ENCODE measurements at places on chromosomes 2 and 18. TPM values are rescaled to one million over a fixed set of nuclear protein-coding genes. Genes with fewer than 3 reads are reported as not detected.

Gene STARD6
- not detected for total RNA-seq

Gene CIB4
- not detected for total RNA-seq

Gene GPR45
- not detected for total RNA-seq

Gene HOXD13
- total RNA-seq, result not detected

Gene IER3IP1
- total RNA-seq, result 9.7 TPM

Gene DNAH6
- total RNA-seq, result 0.07 TPM

Gene ABCG8
- total RNA-seq, result not detected

Gene CYP1B1
- 2.4 TPM for total RNA-seq

Gene PER2
- 7.1 TPM for total RNA-seq

DNA sequence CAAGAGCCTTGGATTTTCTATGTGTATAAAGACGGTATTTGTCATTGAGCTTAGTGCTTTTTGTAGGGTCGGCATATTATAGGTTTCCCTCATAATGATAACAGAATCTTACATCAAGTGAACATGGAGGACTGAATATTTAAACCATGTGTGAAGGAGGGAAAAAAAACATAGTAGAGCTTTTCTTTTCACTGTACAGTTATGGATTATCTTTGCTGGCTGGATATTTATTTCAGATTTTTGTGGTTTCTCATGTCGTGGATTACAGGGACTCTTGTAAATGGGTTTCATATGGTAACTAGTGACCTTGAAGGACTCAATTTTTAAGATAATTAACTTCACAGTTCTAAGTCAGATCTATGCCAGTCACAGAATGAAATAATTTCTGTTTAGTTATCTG, 330.2 kb upstream of the NRP2 start:
- DNase-seq, result no peak

GRCh38 chr2:207088276-207088675, 77.5 kb downstream of the KLF7 start:
- no peak for DNase-seq

DNA sequence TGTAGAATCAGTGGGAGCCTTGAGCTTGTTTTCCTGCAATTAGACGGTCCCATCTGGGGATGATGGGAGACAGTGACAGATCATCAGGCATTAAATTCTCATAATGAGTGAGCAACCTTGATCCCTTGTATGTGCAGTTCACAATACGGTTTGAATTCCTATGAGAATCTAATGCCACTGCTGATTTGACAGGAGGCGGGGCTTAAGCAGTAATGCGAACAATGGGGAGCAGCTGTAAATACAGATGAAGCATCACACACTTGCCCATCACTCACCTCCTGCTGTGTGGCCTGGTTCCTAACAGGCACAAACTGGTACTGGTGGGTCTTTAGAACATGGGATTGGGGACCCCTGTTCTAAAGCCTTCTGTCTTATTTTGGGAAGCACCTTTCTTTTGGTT, 17.9 kb upstream of the NYAP2 start:
- DNase-seq, result no peak

GRCh38 chr2:1744446-1745170, at the start of gene PXDN:
TSS of gene PXDN (minus strand) at chr2:1744515. CDS start at chr2:1744455, 60 bp downstream.
- no peak for DNase-seq

- no peak for DNase-seq
These were observed 23.9 kb upstream of the THSD7B start for GRCh38 chr2:136741471-136741870.

GRCh38 chr2:187655001-187655400, 100.8 kb upstream of the TFPI start:
- no peak for DNase-seq

GRCh38 chr2:66686755-66687154, 251.8 kb downstream of the MEIS1 start:
- DNase-seq, result no peak

DNA sequence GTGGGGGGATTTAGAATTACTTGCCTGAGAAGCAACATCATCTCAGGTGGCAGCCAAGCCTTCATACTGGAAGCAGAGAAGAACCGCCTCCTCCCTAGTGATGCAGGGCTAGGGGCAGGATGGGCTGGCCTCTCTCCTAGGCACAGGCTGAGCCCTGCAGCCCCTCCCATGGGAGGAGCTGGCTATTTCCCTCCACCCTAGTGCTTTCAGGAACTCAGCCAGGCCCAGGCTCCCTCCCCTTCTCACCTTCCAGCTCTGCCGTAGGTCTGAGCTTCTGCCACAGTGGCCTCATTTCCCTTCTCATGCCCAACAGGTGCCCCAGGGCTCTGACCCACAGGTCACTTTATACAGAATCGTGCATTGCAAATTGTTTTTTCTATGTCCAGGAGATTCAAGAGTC, 31.0 kb downstream of the CENPA start:
- no peak for DNase-seq

DNA sequence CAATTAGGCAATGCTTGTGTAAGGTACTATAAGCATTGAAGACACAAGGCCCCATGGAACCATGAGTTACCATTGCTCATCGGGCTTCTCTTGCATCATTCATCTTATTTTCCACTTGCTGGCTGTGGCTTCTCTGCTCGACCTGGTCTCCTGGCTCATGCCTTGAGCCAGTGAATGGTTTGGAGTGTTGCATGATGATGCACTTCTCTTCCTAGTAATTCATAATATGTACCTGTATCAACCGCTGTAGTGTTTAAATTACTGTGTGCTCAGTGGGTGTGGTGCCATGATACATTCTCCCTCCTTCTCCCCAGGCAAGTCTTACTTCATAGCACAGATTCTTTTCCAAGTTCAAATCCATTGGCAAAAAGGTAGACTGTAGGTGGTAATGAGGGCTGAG, 66.8 kb downstream of the ABCA12 start:
- DNase-seq, result no peak

GRCh38 chr18:48765053-48765452, 185.7 kb downstream of the SMAD7 start:
- DNase-seq, result no peak

GRCh38 chr2:2655453-2656114, 324.5 kb upstream of the MYT1L start:
- DNase-seq, result no peak

DNA sequence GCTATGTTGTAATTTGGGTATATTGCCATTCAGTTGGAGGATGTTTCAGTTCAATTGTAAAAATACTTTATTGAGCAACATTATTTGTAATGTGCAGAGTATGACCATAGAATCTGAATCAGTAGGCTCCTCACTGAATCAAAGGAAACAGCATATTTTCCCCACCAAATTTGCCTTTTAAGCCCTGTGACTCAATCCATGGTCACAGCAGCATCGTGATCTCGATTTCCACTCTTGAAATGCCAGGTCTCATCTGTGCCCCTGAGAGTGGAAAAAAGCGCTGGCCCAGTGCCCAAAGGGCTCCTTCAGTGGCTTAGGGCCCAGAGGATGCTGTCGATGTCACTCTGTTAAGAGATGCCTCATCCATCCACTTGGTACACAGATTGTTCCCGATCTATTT, 57.5 kb downstream of the FHOD3 start:
- no peak for DNase-seq

- DNase-seq, result no peak
These were observed 671.5 kb upstream of the SLC8A1 start for GRCh38 chr2:41123341-41123740.

DNA sequence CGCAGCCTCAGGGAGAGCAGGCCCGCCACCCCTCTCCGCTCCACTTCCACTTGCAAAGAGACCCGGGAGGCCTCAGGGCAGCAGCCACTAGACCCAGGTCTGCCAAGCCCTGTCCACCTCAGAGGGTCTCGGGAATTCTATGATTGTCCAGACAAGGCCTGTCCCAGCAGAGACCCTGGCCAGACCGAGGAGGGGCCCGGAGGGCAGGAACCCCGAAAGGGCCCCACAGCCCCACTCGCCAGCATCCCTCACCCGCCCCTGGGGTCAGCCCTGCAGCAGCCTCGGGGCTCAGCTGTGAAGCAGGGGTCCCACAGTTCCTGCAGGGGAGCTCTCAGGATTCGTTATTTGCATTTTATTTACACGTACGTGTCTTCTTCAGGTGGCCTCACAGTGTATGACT, 269.5 kb downstream of the EIPR1 start:
- DNase-seq, result no peak

Measured in activated naive CD4-positive, alpha-beta T cell treated with anti-CD3 and anti-CD28 coated beads for 36 hours (primary cell).